ENCODE measurements at places on chromosomes 5 and 9.

- DNase-seq = no peak
Observed at GRCh38 chr5:150214289-150214688, 24.4 kb downstream of the SLC6A7 start.

- DNase-seq = no peak
Observed at GRCh38 chr9:20749496-20750198, 65.6 kb downstream of the FOCAD start.

- no peak for DNase-seq
Observed at GRCh38 chr9:115171921-115172388, 54.0 kb upstream of the TNC start.

DNA sequence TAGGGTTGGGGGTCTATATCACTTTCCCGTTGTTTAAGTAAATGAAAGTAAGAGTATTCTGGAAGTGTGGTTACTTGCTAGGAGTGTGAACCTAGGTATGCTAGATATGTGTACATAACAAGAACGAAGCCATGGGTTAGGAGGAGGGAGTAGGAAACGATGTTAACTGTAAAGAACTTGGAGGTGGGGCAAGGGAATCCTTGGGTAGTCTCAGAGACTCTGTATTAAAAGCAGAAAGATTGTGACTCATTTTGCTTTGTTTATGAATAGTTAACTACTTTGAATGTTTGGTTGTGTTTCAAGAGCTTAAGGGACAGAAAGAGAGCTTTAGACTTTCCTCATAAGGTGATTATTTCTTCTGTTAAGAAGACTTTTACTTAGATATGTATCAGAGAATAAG, 59.9 kb downstream of the TMEM252 start:
- DNase-seq = no peak

DNA sequence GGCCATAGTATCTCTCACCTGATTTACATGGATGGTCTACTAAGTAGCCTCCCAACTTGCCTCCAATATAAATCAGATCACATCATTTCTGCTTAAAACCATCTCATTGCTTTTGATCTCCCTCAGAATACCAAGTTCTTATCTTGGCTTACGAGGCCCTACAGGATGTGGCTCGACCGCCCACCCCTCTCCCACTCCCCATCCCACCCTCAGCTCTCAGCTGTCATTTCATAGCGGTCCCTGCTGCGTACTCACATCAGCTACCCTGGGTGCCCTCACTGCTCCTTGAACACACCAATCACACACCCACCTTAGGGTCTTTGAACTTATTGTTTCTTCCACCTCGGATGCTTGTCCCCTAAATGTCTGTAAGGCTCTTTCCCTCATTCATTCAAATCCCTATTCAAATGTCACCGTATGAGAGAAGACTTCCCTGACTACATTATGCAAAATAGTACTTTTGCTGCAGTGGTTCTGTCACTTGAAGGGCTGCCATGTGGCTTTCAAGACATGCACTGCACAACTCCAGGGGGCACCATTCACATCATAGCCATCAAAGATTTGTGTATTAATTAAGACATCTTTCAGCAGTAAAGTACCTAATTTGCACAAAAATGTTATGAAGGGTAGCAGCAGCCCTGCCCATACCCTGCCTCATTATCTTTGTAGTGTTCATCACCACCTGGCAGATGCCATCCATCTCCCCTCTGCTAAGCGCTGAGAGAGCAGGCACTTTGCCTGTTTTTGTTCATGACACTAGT, 171.1 kb downstream of the ENC1 start:
- no peak for DNase-seq

GRCh38 chr5:66529182-66529581, 67.0 kb upstream of the MAST4 start:
- no peak for DNase-seq

DNA sequence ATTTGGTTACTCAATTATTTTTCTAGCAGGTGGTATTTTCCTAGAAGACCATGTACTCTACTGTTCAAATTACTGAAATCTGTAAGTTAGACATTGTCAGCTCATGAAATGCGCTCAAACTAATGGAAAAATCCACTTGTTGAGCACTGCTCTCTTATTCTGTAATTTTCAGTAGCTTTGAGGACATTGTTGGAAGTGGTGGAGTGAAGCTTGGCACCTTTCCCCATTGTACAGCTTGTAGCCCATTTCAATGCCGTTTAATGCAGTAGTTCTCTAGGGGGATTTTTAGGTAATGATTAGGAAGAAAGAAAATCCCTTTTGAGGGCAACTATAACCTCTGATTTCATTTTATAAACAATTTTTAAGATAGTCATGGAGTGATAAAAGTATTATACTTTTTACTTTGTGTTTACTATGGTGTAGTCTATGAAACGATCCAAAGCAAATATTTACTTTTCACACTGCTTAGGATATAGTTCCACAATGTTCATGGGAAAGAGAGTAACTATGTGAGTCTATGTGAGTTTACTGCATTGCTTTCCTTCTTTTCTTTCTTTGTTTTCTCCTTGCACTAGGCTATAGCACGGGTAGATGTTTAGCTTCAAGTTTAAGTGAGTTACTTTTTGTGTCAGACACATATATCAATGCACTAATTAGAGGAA, 165.8 kb upstream of the ANKH start:
- no peak for DNase-seq

GRCh38 chr5:77492653-77493000, 511 bp upstream of the WDR41 start:
- no peak for DNase-seq

GRCh38 chr5:95027775-95028174, 257.1 kb downstream of the MCTP1 start:
- DNase-seq = no peak

DNA sequence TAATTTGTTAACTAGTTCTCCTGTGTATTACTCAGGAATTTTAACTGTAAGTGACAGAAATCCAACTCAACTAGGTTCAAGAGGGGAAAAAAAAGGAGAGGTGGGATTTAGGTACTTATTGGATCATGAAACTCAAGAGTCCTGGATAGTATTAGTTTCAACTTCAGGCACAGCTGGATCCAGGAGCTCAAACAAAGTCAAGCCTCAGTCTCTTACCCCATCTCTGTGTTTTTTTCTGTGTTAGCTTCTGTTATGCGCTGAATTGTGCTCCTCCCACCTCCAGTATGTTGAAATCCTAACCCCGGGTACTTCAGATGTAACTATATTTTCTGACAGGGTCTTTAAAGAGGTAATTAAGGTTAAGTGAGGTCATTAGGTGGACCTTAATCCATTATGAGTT, 53.5 kb downstream of the SMIM23 start:
- DNase-seq = no peak

DNA sequence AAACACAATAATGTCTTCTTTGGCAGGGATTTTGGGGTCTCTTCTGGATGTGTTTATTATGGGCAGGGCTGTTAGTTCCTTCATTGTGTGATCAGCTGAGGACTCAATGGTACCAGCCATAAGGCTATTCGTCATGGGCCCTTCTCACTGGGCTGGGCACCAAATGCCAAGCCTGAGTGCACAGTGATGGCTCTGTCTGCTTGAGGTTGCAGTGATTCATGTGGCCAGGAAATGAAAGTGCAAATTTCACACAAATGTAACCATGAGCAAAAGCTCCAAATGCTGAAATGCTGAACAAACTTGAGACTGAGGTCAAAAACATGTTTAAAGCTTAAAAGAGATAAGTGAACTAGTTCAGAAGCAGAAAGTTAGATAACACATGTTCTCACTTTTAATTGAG, 191.0 kb downstream of the TARS1 start:
- no peak for DNase-seq

DNA sequence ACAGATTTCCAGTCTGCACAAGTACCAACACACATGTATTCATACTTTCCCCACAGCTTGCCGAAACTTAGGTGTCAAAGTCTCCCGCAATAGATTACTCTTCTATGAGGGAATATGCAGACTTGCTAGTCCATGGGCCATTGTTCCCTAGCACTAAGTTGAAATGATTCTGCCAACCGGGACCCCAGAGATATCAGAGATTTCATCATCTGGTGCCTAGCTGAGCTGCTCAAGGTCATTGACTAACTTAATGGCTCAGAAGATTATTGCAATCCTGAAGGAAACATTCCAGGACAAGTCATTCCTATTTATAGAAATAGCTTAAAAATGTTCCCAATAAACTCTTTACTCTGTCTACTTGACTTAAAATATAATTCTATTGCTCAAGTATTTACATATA, 202.6 kb downstream of the PIK3R1 start:
- DNase-seq = no peak

DNA sequence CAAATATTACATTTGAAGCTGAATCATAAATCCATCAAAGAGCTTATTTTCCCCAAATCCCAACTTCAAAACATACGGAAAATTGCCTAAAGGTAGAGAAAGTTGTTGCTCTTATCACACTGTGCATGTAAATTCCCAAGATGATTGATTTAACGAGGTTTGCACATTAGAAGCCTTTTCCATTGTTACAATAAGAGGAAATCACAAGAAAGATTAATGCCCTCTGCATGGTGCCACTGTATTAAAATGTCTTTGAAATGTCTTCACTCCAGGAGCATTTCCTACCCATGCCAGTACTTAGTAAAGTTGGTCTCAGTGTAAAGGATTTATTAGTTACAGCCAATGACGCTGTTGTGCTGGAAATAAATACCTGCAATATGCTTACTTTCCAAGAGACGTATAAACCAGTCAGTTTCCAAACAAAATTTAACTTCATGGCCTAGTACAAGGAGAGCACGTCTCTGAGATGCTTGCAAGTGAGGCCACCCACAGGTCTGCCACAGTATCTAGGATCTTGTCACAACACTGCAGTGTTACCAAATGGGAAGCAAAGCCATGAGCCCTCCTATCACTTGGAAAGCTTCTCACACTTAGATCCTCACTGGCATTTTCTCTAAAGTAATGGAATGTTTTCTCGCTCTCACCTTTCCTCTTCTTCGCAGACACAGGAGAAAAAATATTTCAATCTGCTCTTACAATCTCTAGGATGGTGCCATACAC, 112.4 kb downstream of the CETN3 start:
- DNase-seq = no peak

- no peak for DNase-seq
Observed at GRCh38 chr9:78028926-78029325, 2.7 kb downstream of the GNAQ start.

DNA sequence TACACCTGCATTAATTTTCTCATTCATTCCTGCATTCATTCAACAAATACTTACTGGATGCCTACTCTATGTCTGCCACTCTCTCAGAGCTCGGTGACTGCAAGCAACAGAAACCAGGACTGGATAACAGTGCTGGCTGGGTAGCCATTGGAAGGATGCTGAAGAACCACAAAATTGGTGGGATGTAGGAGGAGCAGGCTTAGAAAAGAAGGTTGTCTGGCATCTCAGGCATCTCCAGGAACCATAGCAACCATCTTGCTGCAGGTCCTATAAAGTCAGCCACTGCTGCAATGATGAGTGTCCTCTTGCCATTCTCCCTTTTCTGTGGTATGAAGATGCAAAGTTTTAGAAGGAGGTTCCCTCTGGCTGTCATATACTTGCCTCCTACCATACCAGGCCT, 168.6 kb downstream of the FGF18 start:
- DNase-seq = no peak

DNA sequence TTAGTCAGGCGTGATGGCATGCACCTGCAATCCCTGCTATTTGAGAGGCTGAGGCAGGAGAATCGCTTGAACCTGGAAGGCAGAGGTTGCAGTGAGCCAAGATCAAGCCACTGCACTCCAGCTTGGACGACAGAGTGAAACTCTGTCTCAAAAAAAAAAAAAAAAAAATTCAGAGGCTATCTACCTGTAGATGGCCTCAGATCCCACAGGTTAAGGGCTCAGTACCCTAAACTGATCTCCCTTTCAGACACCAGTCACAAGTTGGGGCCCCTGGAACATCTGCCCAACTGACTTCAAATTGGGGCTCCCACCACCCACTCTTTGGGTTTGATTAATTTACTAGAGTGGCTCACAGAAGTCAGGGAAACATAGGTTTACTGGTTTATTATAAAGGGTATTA, 65.4 kb upstream of the ERCC6L2 start:
- no peak for DNase-seq

DNA sequence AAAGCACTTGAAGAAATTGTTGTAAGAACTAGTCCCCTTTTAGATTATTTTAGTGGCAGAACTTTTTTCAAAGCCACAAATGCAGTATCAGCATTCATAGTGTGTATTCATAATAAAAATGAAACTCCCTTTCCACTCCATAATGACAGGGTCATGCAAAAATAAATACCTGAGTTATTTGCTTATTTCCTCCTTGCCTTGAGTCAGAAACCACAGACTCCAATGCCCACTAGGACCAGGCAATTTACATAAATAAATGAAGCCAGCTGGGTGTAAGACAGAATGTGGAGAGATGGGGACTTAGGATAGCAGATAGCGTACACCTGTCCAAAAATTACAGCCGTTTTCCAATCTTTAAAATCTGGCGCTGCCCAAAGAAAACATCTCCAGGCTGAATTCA, 417.8 kb downstream of the TMEM161B start:
- no peak for DNase-seq
